Brain pericyte (primary cell): ENCODE measurements at places on chromosomes 3 and 15.

DNA sequence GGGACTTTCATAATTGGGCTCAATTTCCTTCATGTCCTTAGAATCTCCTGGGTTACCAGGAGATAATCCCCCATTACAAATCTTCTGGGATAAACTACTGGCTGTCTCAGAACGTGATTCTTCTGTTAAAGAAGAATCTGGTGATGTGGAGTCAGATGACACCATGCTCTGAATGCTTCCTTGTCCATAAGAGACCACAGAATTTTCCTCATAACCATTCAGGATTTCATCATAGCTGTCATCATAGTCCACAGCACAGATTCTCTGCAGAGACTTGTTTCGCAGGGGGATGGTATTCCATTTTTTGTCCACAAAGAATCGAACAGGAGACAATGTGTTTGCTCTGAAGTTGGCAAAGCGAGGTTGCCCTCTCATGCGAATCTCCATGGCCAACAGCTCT lies 109.8 kb upstream of the TSPAN3 start:
- no peak for DNase-seq

DNA sequence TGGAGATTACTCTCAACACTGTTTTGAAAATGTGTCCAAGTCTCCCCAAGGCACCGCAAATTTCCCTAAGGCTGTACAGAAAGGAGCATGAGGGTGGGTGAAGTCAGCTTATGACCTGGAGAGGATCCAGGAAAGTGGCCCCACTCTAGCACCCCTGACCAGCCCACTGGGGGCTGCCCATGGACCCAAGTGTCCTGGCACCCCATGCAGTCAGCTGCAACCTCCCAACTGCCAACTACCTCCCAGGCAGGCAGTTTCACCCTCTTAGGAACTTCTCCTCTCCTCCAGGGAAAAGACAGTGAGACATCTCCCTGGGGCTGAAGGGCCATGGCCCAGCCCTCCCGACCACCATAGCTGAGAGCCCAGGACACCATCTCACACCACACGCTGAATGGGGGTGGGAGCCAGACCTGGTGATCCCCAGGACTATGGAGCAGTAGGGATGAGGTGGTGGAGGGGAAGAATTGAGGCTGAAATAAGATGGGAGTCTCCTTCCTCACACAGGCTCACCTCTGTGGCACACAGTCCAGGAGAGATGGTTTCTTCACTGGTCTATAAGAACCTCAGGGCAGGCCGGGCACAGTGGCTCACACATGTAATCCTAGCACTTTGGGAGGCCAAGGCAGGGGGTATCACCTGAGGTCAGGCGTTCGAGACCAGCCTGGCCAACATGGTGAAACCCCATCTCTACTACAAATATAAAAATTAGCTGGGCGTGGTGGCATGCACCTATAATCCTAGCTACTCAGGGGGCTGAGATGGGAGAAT lies 104.4 kb downstream of the DAPK2 start:
- no peak for DNase-seq

- no peak for DNase-seq
Measured at GRCh38 chr3:78977073-78977472, 790.7 kb downstream of the ROBO1 start.

GRCh38 chr3:160041465-160041864 lies 52.8 kb downstream of the IL12A start:
- no peak for DNase-seq

DNA sequence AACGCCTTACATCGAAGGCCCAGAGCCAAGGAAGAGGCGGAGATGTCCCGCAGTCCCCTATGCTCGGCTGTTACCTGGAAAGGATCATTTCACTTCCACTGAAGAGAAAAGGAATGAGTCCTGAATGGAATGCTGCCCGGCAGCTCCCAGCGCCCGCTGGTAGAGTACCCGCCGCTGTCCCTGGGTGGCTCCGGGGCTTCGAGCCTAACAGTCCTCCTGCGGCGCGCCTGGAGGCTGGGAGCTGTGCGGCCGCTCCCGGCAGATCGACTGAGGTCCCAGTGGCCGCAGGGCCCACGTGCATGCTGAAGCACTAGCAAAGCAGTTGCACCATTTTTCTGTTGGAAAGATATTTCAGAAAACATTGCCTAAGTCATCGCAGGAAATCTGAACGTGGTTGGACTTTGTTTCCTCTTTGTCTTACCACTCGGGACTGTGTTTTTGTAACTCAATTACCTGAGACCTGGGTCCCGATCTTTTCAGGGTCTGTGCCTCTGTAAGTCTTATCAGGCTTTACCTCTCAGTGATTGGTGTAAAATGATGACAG lies 984 bp downstream of the RNU6-1 start:
- no peak for DNase-seq

GRCh38 chr3:161395115-161396012 lies 24.0 kb upstream of the SPTSSB start:
- no peak for DNase-seq

- DNase-seq, result no peak
Measured at GRCh38 chr15:48176112-48176511, 2.0 kb downstream of the MYEF2 start.

- DNase-seq, result no peak
Measured at GRCh38 chr3:52892625-52893311, 4.6 kb downstream of the STIMATE start.

GRCh38 chr3:58577269-58577821 lies at the start of gene FAM107A:
FAM107A (minus strand) TSS chr3:58577391; CDS start chr3:58569860, 7,531 bp downstream.
- no peak for DNase-seq

DNA sequence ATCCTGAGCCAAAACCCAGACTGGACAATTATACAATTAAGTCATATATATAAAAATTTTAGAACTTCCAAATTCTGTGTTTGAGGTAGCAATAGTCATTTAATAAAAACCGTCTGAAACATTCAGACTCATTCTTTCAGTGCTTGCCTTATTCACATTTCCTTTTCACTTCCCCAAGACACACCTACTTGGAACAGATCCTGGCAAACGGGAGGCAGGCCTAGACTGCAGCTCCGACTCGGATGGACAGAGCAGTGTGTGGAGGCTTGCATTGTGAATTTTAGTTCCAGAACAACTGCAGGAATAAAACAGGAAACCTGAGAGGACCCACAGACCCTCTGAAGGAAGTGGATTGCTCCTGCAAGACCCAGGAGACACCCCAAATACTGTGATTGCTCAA lies 341.4 kb downstream of the CNTN3 start:
- no peak for DNase-seq

GRCh38 chr3:13708871-13709595 lies 160.1 kb downstream of the FBLN2 start:
- DNase-seq, result no peak

DNA sequence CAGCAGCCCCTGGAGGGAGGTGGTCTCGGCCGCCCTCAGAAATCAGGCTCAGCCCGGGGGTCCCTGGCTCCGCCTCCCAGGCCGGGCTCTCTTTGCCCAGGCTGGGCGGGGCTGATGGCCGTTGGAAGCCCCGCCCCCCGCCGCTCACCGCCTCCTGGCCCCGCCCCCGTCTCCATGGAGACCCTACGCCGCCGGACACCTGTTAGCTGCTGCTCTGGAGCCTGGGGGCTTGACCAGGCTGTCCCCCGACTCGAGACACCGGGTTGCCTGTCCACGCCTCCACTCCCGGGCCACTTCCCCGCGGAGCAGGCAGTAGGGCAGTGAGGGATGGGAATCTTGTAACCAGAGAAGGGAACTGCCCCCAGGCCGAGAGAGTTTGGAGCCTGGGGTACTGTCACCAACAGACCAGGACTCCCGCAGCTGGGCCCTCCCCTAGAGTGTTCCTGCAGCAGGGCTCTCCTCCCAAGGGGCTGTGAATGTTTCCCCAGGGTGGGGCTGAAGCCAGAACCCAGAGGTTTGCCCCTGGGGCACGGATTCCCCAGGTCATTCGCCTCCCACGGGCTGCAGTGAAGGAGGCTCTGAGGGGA lies 27.8 kb upstream of the RPL32 start:
- no peak for DNase-seq

DNA sequence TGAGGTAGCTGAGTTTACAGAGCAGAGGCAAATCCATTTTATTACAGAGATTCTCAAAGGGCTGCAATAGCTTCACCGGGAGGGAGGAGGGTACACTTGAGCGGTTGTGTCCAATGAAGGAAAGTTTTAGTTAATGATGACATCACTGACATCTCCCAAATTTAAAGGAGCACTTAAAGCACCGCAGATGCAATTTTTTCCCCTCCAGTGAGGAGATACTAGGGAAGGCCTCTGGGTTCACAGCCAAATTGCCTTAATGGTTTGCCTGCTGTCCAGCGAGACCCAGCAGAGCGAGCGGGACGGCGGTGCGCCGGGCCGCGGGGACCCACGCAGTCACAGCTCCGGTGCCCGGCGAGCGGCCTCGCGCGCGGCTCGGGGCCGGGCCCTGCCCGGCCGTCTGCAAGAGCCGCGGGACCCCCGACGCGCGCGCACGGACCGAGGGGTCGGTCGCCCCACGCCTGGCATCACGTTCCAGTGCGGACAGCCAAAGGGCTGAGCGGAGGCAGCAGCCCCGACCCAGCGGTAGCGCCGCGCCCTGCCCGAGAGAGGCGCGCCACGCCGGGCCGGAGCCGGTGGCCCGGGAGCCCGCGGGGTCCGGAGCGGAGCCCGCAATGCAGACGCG lies 160.5 kb upstream of the CHRNA7 start:
- DNase-seq, result no peak

- no peak for DNase-seq
Measured at GRCh38 chr3:112425858-112426750, 73.2 kb downstream of the BTLA start.

GRCh38 chr3:196423044-196423781 lies 9.0 kb downstream of the UBXN7 start:
- DNase-seq, result no peak

GRCh38 chr3:14451844-14452739 lies 49.7 kb downstream of the SLC6A6 start:
- DNase-seq, result peak; percentile 87

GRCh38 chr3:133659806-133660205 lies 1.9 kb downstream of the TOPBP1 start:
- DNase-seq, result no peak

DNA sequence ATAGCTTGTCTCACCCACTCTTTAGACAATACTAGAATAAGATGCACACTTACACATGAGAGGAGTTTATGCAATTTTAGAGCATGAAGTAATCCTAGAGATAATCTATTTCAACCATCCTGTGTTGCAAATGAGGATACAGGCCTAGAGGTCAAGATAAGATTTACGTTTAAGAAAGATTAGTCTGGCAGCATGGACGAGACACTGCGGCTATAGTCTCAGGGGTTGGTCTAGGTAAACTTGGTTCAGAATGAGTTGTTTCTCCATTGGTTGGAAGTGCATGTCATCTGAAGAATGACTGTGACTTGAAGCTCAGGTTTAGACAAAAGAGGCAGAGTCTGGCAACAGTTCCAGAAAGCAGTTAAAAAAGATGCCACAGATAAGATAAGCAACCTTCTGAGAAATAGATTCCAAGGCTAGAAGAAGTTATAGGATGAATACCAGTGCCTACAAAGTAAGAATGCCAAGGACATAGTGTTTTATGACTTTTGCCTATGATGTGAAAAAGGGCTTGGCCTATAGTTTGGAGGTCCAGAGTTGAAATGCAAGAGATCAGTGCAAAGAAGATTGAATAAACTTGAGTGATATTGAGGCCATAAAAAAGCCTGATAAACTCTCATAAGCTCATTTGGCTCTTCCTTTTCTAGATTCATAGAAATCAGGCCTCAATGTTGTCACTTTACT lies 631.0 kb downstream of the SQOR start:
- DNase-seq, result no peak
